Stimulated activated CD4-positive, alpha-beta T cell treated with anti-CD3 and anti-CD28 coated beads, Interleukin-15, amount 100 ng/mL, for 1 hour (primary cell): ENCODE measurements at places on chromosomes 7 and 10.

DNA sequence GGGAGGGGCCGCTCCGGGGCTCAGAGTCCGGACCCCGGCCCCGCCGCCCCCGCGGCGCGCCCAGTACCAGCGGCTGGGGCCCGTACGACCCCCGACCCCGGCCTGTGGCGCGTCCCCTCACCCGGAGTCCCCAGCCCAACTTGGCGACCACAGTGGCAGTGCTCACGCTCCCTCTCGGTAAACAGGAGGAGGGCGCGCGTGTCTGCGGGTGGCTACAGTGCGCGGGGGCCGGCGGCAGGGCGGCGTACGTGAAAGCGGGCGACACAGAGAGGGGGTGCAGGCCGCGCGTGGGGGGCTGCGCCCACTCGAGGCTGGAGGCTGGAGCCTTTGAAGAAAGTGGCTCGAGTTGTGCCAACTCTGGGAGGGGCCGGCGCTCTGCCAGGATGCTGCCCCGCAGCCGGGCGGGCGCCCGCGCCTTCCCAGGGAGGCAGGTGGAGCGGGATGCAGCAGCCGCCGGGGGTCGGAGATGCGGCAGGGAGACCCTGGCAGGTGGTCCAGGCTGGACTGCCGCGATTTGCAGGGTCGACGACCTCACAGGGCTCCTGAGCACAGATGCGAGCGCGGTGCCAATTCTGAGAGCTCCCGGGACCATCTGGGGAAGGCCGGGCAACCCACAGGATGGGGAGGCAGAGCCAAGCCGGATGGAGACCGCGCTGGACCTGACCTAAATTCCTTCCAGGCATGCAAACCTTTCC lies 655 bp downstream of the PTPRE start:
- DNase-seq: no peak

GRCh38 chr7:36155811-36156361 lies 2.8 kb downstream of the EEPD1 start:
- DNase-seq: no peak

DNA sequence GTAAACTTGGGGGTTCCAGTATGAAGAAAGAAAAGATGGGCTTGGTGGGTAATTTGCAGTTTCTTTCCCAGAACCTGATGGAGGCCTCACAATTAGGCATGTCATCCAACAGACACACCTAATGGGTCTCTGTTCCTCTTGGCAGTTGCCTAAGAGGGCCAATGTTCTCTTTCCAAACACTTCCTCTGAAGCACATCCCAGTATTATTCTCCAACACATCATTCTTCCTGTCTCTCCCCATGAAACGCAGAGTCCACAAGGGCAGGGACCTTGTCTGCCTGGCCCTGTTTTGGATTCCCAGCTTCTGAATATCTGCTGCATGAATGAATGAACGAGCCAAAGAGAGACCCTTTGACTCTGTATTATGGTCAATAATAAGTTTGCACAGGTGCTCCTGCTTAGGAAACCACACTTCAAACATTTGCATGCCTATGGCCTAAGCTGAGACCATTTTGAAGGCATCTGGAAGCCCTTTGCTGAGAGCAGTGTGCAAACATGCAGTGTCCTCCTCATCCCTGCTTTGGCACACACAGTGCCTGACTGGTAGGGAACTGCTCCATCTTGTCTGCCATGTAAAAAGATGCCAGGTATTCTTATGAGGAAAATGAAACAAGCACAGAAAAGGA lies 100.9 kb upstream of the CHST15 start:
- DNase-seq: no peak

- no peak for DNase-seq
Observed at GRCh38 chr10:93904901-93905300, 11.1 kb downstream of the SLC35G1 start.

DNA sequence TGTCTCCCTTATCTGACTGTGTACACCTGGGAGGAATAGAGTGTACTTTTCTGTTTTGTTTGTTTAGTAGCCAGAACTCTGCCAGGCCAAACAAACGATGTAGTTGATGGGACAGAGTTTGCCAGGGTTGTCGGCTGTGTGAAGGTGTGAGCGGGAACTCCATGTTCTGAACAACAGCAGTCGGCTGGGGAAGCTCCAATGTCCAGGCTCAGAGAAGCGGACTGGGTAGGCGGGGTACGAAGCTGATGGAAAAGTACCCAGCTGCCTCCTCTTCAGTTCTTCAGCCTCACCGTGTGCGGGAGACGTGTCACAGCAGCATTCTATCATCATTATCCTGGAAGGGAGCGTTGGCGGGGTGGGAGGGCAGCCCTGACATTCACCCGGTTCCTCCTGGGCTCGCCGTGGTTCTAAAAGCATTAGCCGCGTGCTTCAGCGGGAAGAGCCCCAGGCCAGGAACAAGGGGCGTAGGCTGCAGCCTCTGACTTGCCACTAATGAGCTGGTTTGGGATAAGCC lies 52.9 kb downstream of the PFKFB3 start:
- DNase-seq: no peak

- DNase-seq: no peak
Observed at GRCh38 chr7:133365917-133366316, 113.0 kb downstream of the EXOC4 start.

DNA sequence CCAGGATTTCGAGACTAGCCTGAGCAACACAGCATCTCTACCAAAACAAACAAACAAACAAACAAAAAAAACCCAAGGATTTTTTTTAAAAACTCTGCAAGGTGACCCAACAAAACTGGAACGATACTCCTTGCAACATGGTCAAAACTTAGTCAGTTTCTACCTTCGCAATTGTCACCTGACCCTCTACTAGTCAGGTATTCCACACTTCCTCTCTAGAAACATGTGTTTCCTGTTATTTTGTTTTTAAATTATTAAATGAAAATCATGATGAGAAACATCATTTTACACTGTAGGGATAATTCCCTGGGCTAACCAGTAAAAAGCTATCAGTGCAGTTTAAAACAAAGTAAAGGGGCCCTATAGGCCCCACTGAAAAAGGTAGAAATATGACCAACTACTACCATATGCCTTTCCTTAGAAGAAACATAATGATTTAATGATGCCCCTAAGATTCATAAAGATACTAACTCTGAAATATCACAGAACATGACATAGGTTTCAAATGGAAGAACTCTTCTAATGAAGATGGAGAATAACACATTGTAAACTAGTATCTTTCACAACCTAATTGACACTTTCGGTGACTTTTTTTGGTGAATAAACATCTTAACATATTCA lies 8.7 kb downstream of the BRAF start:
- DNase-seq: no peak

- DNase-seq: no peak
Observed at GRCh38 chr7:153934048-153934447, 118.2 kb upstream of the DPP6 start.

GRCh38 chr10:26859241-26860101 lies 1.3 kb downstream of the ABI1 start:
- DNase-seq: no peak

DNA sequence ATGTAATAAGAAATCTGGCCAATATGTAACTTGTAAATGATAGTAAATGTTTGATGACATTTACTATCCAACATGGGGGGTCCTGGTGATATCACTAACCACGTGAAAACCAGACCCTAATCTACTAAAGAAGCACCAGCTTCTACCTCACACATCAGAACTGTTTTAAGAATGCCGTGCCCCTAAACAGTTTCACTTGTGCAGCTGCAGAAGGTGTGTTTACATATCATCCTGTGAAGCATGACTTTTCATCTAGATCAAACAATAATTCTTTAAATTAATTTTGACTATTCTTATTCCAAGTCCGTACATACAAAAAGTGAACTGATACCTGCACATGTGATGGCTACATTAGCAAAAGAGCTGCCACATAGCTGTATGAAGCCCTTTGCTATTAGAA lies 61.0 kb downstream of the STEAP1B start:
- no peak for DNase-seq

DNA sequence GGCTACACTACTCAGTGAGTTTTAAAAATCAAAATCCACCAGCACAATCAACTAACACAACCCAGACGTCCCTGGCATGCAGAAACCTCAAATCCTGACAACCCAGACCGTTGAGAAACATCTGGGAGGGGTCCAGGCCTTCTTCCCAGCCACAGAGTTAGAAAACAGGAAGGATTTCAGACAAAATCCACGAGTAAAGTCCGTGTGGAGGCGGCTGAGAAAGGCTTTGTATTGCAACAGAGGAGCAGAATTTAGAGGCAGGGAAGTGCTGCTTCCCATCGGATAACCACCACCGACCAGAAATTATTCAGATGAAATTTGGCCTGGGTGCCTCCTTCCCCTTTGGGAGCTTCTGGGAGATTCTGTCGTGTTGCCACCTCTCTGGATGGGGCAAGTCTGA lies 61.5 kb downstream of the TNS3 start:
- no peak for DNase-seq

DNA sequence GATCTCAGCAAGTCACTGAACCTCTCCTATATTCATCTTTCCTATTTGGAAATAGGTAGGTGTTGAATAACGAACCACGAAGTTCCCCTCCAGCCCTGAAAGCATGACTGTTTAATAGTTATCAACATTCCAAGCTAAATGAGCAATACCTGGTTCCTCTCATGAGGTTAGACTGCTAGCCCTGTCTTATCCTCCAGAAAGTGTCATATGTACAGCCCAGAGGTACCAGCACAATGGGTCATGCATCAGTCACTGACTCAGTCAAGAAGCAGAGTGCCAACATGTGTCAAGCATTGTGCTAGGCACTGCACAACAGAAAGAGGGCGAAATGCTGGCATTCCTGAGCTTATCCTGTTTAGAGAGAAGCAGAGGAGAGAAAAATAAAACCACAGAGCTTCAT lies 70.0 kb downstream of the AMPH start:
- no peak for DNase-seq

GRCh38 chr10:110205051-110205675 lies 2.2 kb upstream of the MXI1 start:
- DNase-seq: no peak

GRCh38 chr10:34638406-34639054 lies 176.6 kb downstream of the PARD3 start:
- DNase-seq: peak; percentile 28
